ENCODE measurements at places on chromosomes 3 and 15.
A peak's percentile ranks its signal among the peaks of the same experiment; 100 is the strongest.

GRCh38 chr3:174862101-174862500, 3.0 kb downstream of the NAALADL2 start:
- DNase-seq: no peak

DNA sequence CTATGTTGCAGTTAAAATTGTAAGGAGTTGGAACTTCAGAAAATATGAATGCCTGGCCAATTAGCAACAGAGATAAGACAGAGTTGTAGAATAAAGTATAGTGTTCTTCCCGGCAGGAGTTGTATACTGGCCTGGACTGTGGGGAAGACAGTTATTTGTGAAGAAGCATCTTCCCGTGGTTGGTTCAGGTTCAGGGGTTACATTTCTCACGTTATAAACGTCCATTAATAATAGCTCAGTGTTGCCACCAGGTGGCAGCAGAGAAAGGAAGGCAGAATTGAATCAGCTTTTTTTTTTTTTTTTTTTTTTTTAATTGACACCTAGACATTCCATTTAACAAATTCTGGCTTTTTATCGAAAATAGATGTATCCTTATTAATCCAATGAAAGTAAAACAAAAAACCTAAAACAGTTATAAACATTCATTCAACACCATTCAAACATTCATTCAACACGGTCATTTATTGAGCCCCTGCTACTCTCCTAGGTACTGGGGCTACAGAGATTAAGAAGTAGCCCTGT, 66.4 kb upstream of the NR2E3 start:
- DNase-seq: peak; percentile 36

DNA sequence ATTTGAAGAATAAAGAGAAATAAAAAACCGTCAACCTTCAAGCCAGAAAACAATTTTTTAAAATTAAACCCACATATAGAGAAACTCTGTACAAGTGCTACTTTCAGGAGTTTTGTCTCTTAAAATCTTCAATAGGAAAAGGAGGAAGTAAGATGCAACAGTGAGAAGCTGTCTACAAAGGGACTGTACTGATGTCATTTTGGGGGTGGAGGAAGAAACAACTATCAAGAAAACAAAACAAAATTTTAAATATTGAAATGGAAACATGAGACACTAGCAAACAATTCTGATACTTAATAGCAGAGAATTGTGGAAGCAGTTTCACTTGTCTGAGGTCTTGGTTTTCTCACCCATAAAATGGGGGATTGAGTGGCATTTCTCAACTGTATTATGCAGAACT, 84.4 kb downstream of the SLMAP start:
- no peak for DNase-seq

DNA sequence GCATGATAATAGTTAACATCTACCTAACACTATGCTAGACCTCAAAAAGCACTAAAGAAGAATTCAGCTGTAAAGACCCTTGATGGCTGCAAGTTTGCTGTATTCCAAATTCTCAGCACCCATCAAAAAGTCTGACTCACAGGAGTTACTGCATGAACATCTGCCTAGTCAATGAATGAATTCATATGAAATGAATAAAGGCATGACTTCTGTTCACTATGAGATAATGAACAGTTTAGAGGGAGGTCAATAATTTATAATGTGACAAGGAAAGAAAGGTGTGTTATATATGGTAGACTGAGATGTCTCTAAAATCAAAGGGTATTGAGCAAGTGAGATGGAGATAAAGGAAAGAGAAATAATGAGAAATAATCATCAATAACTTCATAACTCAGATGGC, 508.2 kb upstream of the TGFBR2 start:
- DNase-seq: no peak

Measured in foreskin melanocyte (primary cell).